ENCODE measurements at places on chromosomes 4 and X.
A peak's percentile ranks its signal among the peaks of the same experiment; 100 is the strongest.

DNA sequence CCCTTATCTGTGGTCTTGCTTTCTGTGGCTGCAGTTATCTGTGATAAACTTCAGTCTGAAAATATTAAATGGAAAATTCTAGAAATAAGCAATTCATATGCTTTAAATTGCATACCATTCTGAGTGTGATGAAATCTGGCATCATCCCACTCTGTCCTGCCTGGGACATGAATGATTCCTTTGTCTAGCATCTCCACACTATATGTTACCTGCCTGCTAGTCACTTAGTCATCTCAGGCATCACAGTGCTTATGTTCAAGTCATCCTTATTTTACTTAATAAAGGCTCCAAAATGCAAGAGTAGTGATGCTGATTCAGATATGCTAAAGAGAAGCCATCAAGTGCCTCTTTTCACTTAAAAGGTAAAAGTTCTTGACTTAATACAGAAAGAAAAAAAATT, 14.3 kb upstream of the RAB9B start:
- no peak for DNase-seq

DNA sequence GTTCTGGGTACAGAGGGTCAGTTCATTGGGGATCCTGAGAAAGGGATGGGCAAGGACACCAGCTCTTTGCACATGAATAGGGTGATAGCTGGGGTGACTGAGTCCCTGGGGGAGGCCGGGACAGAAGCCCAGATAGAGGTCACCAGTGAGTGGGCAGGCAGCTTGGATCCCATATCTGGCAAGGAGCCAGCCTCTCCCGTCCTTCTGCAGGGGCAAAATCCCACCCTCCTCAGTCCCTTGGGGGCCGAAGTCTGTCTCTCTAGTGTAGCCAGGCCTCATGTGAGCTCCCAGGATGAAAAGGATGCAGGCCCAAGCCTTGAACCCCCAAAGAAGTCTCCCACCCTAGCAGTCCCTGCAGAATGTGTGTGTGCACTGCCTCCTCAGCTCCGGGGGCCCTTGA, 16.9 kb upstream of the GAGE10 start:
- DNase-seq: no peak

DNA sequence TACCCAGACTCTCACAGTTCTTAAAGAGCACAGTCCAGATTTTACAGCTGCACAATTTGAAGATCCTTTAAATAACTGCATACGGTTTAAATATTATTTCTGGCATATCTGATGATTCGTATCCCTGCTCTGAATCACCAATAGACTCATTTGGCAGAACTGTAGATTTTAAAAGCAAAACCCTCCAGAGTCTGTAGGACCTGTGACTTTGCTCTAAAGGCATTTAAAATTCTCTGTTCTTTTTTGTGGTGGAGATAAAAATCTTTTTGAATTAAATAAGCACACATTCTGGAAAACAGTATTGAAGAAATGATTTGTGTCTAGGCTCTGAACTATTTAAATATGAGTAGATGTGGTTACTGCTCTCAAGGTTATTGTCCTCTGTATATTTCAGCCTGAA, 246.2 kb upstream of the PITX2 start:
- DNase-seq: no peak

DNA sequence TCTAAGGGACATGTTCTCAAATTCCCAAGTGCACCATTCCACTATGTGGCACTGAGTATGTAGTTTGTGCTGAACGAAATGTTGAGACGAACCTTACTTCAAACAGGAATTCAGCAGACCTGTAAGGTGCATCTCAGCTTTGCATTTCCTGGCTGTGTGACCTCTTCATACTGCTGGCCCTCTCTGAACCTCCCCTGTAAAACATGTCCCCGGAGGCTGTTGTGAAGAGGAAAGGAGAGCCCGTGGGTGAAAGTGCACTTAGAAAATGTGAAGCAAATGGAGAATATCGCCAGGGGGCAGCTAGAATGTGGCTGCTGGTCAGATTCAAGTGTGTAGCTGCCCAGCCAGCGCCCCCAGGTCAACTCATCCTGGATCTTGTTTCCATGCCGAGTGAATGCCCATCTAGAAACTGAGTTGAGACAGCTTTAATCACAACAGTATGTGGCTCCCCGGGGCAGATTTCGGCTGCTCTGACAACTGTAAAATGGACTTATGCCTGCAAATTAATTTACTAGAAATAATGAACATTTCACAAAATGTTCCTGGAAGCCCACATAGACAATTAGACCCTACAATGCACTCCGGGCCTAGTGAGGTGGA, 263.3 kb downstream of the EVC2 start:
- DNase-seq: no peak

- peak; percentile 39 for DNase-seq
Observed at GRCh38 chrX:281166-281999, at the start of gene PLCXD1. TSS of gene PLCXD1 (plus strand) at chrX:281381. CDS start at chrX:284188, 2,807 bp downstream.

DNA sequence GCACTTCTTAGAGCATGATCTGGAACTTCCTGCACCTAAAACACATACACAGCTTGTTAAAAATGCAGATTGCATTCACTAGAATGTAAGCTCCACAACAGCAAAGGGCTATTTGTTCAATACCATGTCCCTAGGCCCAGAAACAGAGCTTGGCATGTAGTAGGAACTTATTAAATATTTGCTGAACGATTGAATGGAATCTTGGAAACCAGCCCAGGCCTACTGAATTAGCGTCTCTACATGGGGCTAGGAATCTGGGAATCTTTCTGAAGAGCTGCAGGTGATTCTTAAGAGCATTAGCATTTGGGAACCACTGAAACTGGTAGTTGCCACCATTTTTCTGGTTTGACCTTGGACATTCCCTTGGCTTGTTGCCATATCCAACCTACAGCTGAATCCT, 234.1 kb downstream of the STIM2 start:
- DNase-seq: no peak

- DNase-seq: peak; percentile 91
Observed at GRCh38 chr4:64718091-64718490, 308.8 kb upstream of the TECRL start.

GRCh38 chr4:958314-958665, 15.1 kb downstream of the DGKQ start:
- DNase-seq: no peak

GRCh38 chr4:105709081-105709450, 482 bp downstream of the GSTCD start:
- DNase-seq: no peak

GRCh38 chr4:2247128-2248043, 5.5 kb upstream of the HAUS3 start:
- no peak for DNase-seq

All from SK-N-MC (cell line).